Upper lobe of left lung (tissue), 6 donors: ENCODE measurements at places on chromosomes 12 and 14. TPM values are rescaled to one million over a fixed set of nuclear protein-coding genes. Genes with fewer than 3 reads are reported as not detected.

AQP2 gene
- total RNA-seq = not detected

RPL10L gene
- total RNA-seq = not detected

RDH16 gene
- total RNA-seq = 0.98 TPM

KRT83 gene
- not detected for total RNA-seq

ZBTB39 gene
- 7.0 TPM for total RNA-seq

SSTR1 gene
- total RNA-seq = under 0.01 TPM

HECTD4 gene
- total RNA-seq = 196 TPM

MLF2 gene
- 221 TPM for total RNA-seq

ERP27 gene
- total RNA-seq = 25.0 TPM

CLEC4D gene
- total RNA-seq = 3.2 TPM

- no peak for DNase-seq
Observed at GRCh38 chr14:104404922-104405321, 174.6 kb upstream of the C14orf180 start.

DNA sequence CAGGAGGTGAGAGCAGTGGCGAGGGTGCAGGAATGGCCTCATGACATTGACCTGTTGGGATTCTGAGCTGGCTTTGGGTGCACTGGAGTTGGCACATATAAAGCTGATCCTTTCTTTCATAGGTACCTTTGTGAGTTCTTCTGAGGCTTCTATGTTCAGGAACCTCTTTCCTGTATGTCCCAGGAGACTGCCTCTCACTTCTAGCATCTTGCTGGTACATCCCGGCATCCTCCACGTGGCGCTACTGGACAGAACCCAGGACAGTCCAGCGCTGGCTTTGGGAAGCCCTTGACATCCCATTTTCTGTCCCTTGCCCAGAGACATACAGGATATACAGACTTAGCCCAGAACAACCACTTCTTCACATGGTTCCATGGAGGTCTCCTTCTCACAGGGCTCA is 44.4 kb upstream of the BATF start:
- DNase-seq = no peak

DNA sequence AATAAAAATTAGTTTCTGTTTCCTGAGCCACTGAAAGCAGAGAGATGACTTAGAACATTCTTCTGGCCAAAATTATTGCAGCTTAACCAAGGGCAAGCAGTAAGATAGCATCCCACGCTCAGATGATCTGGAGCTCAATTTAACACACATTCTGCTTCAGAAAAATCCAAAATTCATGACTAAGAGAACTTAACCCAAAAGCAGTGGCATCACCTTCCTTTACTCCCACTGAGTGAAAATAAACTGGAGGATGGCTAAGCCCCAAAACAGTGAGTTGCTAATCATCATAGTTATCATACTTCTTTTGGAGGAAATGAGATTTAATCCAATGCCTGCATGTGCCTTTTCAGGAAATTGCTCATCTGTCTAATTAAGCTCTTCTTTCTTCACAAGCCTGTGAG is 195.4 kb downstream of the DUSP6 start:
- no peak for DNase-seq

- no peak for DNase-seq
Observed at GRCh38 chr14:96805956-96806355, 8.8 kb downstream of the VRK1 start.

DNA sequence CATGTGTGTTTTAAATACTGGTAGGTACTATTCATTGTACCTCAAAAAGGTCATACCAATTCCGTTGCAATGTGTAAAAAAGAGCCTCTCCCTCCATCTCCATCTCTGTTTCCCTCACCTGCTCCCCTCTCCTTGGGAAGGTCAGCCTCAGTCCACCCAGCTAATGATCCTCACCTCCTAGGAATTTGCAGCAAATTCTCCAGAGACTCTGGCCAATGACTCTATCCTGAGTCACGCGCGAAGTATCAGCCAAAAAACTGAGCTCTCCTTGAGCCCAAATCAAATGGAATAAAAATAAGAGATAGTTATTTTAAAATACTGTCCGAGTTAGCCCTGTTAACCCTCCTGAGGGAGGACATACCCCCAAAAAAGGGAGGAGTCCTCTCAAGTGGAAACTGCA is 148.4 kb downstream of the DPF3 start:
- no peak for DNase-seq

GRCh38 chr12:87642245-87642644 is 387.0 kb downstream of the C12orf50 start:
- DNase-seq = no peak

DNA sequence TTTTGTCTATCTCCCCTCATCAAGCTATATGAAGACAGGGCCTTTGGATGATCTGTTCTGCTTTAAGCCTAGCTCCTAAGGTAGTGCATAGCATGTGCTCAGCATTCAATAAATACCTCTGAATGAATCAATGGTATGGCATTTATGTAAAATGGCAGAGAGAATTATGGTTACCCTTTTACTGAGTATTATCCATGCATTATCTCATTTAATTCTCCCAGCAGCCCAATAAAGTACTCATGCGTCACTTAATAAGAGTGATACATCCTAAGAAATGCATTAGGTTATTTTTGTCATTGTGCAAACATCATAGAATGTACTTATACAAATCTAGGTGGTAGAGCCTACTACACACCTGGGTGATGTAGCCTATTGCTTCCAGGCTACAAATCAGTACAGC is 269.7 kb downstream of the KSR2 start:
- DNase-seq = no peak

DNA sequence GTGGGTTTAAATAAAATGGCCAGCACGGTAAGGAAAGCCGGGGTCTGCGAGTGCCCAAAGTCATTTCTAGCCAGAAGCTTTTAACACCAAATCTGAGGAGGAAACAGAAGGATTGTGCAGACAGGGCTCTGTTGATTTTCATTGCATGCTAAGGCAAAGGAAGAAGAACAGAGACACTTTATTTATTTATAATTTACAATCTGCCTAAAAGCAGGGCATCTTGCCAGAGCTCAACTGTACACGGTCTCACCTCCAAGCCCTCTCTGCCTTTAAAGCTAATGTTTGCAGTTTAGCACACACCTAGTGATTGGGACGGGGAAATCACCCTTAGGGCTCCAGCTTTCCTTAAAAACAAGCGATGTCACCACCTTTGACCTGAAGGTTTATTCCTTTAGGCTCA is 4.0 kb downstream of the KCNA5 start:
- DNase-seq = no peak

DNA sequence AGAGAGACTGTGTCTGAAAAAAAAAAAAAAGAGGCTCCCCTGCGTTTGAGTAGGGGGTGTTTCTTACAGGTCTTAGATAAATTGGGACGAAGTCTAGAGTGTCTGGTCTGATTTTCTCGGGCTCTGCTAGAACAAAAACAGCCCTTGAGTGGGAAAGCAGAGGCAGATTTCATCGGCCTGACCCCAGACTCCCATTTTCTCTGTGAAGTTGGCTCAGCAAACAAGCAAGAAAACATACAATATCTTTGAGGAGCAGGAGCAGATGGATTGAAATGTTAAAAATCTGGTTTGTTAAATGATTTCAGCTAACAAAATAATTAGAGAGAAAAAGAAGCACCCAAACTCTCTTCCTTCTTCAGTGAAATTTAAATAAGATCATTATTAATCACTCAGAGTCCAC is 44.1 kb downstream of the DERA start:
- no peak for DNase-seq

- no peak for DNase-seq
Observed at GRCh38 chr12:52195065-52195730, 3.4 kb upstream of the KRT80 start.

DNA sequence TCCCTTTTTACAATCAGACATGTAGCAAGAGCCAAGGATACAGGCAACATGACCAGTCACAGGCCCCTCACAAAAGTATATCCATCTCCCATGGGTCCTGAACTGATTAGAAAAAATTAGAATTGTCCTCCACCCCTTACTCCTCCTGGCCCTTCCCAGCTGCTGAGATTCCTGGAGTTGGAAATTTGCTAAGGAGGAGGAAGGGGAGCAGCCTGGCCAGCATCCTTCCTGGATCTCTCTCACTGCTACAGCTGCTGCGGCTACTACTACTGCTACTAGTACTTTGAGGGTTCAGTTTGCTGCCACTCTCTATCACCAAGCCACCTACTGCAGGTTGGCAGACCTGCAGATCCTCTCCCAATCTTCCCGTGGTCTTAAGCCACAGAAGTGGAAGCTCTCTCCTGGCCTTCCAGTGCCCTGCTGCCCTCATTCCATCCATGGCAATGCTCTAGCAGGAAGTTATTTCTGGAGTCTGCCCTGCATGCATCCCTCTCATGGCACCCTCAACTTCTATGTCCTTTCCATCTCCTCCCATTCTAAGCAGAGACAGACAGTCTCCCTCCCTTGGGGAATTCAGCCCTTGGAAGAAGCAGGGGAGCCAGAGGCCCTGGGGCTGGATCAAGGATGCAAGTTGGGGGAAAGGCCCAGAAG is 1.0 kb downstream of the ITGA7 start:
- DNase-seq = no peak

- DNase-seq = no peak
Observed at GRCh38 chr12:55901881-55902490, 25.7 kb downstream of the PYM1 start.

DNA sequence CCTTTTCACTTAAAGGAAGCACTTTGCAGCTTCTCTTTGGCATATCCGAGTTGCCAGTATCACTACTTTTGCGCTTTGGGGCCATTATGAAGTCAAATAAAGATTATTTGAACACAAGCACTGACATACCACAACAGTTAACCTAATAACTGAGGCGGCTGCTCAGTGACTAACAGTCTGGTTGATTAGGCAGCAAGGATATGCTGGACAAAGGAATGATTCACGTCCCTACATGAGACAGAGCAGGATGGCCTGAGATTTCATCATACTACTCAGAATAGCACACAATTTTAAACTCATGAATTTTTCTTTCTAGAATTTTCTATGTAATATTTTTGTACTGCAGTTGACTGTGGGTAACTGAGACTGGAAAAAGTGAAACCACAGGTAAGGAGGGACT is 56.9 kb upstream of the E2F7 start:
- DNase-seq = no peak

- peak; percentile 15 for DNase-seq
Observed at GRCh38 chr12:130427381-130427887, 89.7 kb downstream of the PIWIL1 start.

GRCh38 chr12:107593713-107594381 is 91.8 kb upstream of the PWP1 start:
- DNase-seq = no peak

- DNase-seq = no peak
Observed at GRCh38 chr14:85165094-85165493, 364.9 kb upstream of the FLRT2 start.
